ENCODE measurements at places on chromosomes 4 and X.

- DNase-seq, result no peak
Observed at GRCh38 chr4:169658196-169658595, 37.8 kb downstream of the CLCN3 start.

DNA sequence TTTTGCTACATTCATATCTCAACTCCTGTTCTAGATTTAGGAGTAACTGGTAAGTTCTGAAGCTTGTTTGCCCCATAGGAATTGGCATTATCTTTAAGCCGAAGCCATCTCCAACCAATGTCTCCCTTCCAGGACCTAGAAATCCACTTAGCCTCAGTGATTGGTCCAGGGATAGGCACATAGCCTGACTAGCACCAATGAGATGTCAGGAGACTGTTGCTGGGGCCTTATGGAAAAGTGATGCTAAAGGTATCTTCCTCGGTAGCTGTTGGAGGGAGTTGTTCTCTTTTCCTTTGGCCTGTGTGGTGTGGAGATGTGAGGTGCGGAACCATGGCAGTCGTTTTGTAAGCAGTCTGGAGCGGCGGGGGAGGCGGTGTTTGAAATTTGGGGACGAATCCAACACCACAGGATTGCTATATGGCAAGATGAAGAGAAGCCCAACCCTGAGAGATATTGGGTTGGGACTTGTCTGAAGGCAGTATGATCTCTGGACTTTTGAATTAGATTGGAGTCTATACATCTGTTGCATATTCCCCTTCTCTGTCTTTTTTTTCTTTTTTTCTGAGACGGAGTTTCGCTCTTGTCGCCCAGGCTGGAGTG is 109.8 kb upstream of the ATP6AP2 start:
- DNase-seq, result no peak

GRCh38 chr4:148270630-148271029 is 171.6 kb downstream of the NR3C2 start:
- no peak for DNase-seq

DNA sequence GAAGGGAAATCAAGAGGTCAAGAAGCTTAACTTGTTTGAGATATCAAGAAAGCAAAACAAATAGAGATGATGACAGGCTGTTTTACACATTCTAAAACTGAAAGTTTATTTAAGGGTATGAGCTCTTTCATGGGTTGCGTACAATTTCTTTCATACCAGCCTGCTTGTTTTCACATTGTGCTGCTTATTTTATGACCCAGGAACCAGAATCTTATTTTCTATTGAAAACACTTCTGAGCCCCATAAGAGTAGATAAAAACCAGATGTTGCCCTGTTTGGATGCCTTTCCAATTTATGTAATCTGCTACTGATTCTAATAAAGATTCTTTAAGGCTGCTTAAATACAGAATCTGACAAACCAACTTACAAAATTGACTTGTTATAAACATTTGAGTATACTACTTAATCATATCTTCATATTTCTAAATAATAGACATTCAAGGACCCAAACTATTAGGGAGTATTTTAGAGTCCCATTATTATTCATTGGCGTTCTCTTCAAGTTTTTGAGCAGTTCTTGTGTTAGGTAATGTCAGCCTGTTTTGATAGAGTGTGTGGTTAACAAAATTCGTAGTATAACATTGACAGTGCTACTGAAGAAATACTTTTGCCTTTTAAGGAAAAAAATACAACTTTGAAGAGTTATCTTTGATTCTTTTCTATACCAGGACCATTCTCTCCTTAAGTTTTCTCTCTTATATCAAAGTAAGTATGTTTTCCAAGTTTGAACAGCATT is 74.4 kb downstream of the PDLIM5 start:
- no peak for DNase-seq

GRCh38 chr4:176186671-176187395 is 8.6 kb downstream of the SPATA4 start:
- DNase-seq, result no peak

DNA sequence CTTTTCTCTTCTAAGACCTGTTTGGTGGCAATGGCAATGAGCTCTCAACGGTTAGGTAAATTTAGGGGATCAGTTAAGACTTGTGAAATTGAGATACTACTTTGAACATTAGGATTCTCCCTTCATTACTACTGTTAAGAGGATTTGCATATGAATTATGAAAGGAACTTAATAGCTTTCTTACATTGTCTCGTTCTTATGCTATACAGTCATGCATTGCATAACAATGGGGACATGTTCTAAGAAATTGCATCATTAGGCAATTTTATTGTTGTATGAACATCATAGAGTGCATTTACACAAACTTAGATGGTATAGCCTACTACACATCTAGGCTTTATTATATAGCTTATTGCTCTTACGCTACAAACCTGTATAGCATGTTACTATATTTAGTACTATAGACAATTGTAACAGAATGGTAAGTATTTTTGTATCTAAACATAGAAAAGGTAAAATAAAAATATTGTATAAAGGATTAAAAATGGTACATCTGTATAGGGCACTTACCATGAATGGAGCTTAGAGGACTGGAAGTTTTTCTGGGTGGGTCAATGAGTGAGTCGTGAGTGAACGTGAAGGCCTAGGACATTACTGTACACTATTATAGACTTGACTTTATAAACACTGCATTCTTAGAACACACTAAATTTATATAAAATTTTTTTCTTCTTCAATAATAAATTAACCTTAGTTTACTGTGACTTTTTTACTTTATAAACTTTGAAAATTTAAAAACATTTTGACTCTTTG is 62.5 kb downstream of the PAQR3 start:
- no peak for DNase-seq

DNA sequence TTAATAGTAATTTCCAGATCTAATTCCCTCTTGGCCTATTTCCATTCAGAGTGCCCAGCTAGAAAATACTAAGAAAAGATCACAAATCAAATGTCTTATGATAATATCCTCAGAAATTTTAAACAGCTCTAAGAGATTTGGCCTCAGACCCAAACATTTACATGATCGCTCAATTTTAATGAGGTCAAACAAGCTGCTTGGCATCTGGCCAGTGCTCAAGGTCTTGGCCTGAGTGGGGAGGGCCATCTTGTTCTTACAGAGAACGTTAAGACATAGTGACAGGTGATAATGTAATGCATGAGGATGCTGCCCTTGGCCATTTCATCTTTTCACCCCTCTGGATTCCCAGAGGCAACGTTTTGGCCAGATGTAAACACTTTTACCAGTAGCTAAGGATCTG is 159.2 kb upstream of the SLC7A11 start:
- DNase-seq, result no peak

DNA sequence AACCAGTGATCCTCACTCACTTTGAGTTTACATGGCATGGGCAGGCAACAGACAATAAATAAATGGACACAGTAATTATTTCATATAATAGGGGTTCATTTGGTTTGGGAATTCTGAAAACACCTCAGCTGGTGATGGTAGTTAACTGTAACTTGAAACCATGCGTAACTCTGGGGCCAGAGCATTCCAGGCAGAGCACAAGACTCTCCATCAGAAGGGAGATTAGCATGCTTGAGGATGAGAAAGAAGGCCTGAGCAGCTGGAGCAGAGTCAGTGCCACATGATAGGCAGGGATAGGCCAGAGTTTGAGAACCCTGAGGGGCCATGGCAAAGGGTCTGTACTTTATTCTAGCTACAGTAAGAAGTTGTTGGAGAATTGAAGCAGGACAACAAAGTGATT is 56.3 kb upstream of the CXCL8 start:
- no peak for DNase-seq

- DNase-seq, result peak; percentile 38
Observed at GRCh38 chr4:52606726-52607125, 52.4 kb downstream of the USP46 start.

DNA sequence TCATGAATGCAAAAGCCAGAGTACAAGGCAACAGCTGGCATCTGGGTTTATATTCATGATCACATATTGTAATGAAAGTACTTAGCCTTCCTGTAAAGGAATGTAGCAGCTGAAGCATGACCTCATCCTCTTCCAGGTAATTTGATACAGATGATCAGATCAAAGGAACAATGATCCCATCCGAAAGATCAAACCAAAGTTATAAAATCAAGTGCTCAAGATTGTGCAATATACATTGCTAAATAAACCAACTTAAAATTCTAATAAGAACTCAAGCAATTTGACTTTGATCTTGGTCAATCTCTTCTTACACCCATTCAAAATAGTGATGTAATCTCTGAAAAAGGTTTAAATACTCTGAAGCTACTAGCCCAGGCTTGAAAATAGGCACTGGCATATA is 113.1 kb upstream of the INPP4B start:
- DNase-seq, result no peak

DNA sequence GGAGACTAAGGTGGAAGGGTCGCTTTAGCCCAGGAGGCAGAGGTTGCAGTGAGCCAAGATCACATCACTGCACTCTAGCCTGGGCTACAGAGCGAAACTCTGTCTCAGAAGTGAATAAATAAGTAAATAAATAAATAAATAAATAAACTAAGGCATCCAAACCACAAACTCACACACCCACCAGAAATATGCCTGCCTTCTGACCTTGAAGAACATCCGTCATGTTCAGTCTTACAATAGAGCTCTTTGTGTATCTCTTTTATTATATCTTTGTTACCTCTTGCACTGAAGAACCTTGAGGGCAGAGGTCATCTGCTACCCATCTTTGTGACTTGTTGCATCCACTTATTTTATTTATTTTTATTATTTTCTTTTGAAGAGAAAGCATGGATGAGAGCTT is 71.6 kb downstream of the PRRG1 start:
- DNase-seq, result no peak

DNA sequence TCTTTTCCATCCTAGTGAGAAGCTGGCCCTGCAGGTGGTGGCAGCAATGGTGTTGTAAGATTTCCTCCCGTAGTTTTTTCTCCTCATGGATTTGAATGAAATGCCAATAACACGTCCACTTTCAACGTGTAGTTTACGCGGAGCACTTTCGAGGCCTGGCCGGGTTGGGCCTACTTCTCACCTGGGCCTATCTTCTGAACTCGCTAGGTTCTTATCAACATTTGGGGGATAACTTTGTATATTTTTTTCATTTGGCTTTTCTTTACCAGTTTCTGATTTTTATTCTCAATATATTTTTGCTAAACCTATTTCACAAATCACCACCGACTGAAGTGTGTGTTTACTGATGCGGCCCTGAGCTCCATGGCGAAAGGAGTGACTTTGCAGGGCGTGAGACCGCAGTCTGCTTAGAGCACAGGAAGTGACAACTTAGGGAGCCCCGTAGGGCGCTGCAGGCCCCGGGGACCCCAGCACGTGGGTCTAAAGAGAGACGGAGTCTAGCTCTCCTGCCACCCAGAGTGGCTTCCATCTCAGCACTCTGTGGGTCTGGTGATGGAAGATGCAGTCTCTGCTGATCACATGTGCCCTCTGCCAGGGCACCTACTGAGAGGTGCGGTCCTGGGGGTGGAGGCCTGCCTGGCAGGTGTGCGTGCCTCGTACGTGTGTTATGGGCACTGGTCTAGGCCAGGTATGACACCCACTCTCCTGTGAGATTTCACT is 29.1 kb downstream of the NELFA start:
- no peak for DNase-seq

DNA sequence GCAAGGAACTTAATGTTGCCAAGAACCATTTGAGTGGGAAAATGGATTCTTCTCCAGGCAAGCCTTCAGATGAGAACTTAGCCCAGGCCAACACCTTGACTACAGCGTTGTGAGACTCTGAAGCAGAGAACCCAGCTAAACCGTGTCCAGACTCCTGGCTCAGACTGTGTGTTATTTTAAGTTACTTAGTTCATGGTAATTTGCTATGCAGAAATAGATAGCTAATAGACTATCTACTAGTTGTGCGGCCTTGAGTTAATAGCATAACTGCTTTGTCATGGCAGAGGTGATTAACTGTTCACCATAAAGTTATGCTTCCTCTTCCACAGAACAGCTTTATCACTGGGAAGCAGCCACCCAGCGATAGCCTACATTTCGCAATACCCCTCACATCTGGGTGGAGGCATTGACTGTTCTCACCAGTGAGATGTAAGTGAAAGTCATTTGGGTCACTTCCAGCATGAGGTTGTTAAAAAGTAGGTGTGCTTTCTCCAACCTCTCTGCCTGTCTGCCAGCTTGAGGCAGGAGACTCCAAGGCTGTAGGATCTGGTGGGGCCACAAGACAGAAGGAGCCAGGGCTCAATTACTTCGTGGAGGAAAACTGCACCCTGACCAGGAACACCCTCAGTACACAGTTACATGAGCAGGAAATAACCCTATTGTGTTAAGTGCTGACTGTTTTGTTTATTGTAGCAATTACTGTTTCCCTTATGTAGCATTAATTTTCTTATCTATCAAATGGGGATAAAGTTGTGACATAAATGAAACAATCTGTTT is 94.2 kb downstream of the GPAT3 start:
- DNase-seq, result no peak

DNA sequence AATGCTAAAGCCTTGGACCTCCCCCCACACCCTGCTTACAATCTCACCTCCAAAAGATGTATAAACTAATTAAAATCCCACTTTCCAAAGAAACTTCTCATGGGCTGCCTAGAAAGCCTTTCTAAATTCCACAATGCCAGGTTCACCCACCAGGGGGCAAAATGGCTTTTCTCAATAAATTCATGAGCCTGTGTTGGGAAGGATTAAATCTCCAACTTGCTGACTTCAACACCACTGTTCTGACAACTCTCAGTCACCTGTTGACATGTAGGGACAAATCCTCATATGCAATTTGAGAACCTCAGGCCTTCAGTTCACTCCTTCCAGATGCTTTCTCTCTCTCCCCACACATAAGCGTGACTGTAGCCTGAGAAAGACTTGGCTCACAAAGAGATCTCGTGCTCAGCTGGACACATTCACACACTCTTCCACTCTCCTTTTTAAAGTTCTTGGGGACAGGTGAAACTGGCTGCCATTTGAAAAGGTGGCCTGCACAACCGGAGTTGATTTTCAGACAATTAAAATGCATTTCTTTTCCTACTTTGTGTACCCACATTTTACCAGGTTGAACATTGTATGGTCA is 88.6 kb upstream of the PRPS2 start:
- DNase-seq, result no peak

DNA sequence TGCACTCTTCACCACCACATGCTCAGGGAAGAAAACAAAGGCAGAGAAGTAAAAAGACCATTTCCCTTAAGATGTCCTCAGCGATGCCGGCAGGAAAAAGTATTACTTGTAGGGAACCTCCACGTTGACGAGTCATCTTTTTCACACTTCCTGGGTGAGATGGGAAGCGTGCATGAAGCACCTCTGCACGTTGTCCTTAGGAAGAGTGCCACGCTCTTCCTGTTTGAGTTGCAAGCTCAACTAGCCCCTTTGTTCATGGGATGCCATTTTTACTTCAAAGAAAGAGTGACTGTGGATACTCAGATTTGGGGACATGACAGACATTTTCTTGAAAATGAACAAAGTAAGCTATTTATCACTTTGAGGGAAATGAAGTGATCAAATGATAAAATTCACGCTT is 33.8 kb downstream of the DCTD start:
- DNase-seq, result no peak

GRCh38 chr4:168691631-168692369 is 194.9 kb downstream of the PALLD start:
- no peak for DNase-seq

- DNase-seq, result no peak
Observed at GRCh38 chr4:159145992-159146330, 43.1 kb downstream of the RAPGEF2 start.

DNA sequence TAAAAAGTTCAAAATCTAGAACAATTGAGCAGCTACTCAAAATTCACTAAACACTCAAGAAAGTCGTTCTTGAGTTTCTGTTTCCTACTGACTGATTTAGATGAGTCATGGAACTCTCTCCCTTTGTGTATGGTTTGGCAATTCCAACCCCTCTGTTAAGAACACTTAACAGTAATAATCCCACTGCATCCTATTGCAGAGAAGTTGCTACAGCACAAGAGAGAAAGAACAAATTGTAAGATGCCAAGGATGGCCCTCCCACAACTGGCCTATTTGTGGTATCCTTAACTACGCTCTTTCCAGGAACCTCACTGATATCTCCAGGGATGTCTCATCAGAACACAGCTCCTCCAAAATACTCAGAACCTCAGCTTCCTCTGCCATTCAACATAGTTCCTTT is 701.8 kb upstream of the TENM3 start:
- DNase-seq, result no peak

All from AG04449 (cell line).